ENCODE measurements at places on chromosomes 13 and 19.

DNA sequence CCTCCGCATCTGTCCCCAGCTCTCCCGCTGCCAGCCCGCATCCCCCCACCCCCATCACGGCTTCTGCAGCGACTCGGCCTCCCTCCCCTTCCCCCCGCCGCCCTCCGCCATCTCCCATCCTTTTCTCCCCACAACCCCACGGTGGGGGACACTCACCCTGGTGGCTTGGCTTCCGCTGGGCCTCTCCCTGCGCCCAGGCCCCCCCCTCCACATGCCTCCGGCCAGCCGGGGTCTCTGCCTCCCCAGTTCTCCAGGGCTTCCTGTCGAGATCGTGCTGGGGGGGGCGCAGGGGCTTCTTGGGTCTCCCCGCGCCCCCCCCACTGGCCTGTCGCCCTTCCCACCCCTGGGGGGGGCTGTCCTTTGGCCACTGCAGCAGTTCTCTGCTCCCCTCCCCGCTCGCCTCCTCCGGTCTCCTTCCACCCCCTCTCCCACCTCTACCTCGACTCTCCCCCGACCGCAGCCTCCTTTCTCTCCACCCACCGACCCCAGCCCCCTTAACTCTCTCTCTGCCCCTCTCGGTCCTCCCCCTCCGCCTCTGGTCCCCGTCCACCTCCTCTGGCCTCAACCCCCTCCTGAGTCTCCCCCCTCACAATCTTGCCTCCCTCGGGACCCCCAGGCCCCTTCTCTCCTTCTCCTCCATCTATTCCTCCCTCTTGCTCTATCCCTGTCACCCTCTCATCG, 17.1 kb downstream of the LRRC4B start:
- no peak for DNase-seq

GRCh38 chr13:97249093-97249795, 27.1 kb downstream of the MBNL2 start:
- no peak for DNase-seq

GRCh38 chr19:29056535-29056934, 156.4 kb downstream of the UQCRFS1 start:
- DNase-seq, result no peak

GRCh38 chr13:22594041-22594440, 586.7 kb upstream of the SGCG start:
- no peak for DNase-seq

DNA sequence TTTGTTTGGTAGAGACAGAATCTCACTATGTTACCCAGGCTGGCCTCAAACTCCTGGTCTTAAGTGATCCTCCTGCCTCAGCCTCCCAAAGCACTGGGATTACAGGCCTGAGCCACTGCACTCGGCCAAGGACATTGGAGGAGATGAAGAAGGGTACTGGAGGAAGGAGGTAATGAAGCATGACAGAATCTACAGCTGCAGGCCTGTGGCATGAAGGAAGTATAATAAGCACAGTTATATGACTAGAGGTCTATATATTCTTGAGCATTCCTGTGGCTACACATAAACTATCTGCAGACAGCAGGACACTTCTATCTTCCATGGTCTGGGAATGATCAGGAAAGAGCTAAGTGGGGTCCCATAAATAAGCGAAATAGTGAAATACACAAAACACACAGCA, 18.2 kb downstream of the ZNF565 start:
- no peak for DNase-seq
